Stimulated activated CD4-positive, alpha-beta T cell treated with anti-CD3 and anti-CD28 coated beads, TNF-alpha, amount 100 ng/mL, for 24 hours (primary cell): ENCODE measurements at places on chromosomes 16 and 17.
A peak's percentile ranks its signal among the peaks of the same experiment; 100 is the strongest.

DNA sequence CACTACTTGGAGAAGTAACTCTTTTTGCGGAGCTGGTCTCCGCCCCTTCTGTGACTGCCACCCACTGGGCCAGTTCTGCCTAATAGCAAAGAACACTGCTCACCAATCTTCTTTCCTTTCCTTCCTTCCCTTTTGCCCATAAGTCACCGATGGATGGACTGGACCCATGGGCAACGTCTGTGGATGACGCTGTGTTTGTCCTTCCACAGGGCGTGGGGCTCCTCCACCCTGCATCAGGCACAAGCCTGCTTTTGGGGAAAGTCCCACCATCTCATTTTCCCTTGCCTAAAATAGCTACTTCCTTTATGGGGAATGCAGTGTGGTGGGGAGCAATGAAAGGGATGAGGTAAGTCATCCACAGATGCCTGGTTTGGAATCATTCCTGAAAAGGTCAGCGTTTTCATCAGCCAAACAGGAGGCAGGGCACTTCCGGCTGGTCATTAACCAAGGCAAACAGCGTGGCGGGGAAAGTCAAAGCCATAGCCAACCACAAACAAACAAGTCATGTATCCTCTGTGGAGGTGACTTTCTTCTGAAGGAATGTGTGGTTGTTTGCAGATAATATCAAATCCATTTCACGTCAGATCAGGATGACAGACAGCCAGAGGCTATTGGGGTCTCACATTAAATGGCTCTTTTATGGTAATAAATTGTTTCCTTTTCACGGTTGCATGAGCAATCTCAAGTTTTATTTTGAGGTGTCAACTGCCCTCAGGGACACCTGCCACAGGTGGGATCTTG, 30.7 kb upstream of the MED9 start:
- DNase-seq, result no peak

DNA sequence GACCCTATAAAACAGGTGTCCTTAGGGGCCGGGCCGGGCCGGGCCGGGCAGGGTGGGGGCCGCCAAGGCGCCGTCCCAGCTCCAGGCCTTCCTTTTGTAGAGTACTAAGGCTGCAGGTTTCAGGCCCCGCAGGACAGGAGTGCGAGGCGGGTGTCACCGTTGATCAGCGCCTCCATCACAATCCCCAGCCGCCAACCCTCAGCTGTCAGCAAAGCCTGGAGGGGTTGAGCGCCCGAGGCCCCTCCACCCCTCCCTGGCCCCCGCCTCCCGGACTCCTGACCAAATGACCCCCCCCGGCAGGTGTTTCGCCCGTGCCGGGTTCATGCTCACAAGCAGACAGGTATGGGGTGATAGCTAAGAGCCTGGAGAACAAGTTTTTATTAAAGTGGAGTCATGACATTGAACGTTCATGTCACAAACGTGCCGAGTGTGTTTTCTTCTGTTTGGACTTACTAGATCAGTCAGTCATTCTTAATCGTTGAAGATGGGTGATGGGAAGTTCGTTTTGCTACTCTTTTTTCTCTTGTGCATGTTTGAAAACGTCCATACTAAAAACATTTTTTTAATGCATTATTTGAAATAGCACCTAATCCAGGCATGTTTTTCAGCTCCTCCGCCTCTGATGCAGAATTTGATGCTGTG, 534 bp downstream of the ARL2BP start:
- no peak for DNase-seq

DNA sequence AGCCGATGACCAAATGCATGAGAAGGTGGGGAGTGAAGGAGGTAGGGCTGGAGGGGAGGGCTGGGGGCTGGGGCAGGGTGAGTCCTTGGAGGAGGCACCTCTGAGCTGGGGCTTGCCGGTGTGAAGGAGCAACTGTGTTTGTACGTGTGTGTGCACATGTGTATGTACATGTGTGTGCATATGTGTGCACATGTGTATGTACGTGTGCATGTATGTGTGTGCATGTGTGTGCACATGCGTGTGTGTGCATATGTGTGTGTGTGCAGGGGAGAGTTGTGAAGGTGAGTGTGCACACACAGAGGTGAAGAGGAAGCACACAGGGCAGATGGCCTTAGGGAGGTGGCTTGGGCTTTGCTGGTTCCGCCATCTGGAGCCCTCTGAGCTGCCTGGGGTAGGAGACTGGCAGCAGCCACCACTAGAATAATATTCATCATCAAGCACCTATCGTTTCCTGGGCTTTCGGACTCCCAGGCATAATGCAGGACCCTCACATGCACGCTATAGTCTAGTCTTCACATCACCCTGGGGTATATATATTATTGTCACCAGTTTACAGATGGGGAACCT, 120.9 kb upstream of the CDC42EP4 start:
- DNase-seq, result no peak

DNA sequence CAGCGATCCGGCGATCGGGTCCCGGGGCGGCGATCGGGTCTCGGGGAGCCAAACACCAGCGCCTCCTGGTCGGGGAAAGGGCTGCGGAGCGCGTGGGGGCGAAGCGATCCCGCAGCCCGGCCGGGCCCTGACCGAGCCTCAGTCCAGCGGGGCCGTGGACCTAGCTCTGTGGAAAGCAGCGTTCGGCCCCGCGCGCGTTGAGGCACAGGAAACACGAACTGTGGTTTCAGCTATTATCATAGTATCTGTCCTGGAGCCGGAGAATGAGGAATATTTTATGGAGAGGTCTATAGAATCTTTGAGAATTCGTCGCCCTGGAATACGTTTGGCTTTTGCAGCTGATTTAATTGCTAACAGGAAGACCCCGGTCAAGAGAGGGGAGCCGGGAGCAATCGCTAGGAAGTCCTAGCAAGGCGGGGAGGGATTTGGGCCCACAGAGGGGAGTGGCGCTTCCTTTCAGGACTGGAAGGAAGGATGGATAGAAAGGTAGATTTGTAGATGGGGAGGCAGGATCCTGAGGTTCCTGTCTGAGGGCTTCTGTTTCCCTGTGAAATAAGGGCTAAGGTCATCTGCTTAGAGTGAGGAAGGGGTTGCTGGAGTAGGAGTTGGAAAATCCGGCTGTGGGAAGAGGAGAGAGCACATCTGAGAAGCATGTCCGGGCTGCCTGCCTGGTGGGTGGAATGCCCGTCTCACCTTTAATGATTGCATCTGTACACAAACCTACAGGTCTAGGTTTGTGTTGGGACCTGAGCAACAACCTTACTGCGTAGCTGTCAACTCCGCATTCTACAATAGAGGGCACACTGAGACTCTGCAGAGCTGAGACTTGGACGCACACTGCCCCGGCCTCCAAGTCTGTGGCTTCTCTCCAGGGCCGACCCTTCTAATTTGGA, 770 bp downstream of the CCNF start:
- DNase-seq, result no peak

DNA sequence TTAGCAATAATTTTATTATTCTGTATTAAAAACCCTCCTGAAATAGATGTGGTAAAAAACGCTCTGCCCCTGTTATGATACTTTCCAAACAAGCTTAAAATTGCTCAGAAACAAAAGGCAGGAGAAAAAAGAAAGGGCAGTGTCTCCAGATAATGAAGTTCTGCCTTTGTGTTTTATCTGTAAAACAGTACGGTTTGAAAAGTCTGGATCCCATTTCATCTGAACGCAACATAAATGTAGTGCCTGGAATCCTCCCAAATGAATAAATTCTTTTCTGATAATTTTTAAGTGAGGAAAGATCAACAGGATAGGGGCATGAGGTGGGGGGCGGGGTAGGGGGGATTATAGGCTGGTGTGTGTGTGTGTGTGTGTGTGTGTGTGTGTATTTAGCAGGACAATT, 87.5 kb upstream of the SOX9 start:
- no peak for DNase-seq

GRCh38 chr16:53913099-53913870, 209.3 kb downstream of the FTO start:
- DNase-seq, result no peak

DNA sequence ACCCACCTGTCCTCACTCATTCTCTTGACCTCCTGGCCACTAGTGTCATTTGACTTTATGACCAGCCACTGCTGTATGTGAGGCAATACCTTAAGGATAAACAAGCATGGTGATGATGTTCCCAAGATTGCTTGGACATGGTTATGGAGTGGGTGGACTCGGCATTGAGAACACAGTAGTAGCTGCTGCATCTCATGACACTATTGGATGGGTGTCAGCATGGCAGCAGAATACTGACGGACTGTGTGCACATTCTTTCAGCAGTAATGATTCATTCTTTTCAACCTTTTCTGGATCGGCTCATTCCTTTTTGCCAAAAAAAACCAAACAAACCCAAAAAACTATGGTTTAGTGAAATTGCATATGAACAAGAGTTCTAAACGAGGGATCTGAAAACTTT, 13.5 kb downstream of the SPECC1 start:
- DNase-seq, result no peak

DNA sequence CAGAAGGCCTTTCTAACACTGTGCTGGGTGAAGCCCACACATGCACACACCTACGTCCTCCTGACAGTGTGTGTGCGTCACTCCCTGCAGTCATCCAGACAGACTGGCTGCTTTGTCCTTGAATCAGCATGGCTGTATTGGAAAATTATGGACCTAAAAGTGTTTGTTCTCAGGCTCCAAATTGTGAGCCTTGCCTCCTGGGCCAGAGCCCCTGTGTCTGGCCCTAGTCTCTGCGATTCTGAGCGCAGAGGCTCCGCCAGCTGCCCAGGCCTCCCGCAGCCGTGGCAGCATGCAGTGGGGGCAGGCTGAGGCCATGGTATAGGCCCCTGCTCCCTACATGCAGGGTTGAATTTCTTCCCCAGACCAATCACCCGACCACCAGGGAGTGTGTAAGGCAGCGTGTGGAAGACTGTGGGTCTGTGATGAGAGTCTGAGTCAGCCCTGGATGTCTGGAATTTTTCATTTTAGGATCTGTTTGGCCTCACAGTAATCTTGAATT, 166.9 kb downstream of the LGALS9B start:
- DNase-seq, result no peak

DNA sequence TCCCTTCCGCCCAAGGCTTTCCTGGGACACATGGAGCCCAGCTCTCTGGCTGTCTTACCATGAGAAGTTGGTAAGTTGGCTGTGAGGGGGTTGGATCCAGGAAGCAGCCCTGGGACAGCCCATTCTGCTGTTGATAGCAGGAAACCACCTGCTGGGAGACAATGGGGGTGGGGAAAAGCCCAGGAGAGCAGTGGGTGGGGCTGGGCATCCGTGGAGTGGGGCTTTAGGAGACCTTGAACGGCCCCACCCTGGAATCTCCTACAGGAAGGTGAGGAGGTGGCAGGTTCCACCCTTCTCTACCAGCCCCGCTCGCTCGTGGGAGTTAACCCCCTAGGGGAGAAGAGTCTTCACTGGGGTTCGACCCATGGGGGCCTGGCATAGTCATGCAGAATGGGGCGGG, 5.8 kb downstream of the TMEM92 start:
- DNase-seq, result no peak

DNA sequence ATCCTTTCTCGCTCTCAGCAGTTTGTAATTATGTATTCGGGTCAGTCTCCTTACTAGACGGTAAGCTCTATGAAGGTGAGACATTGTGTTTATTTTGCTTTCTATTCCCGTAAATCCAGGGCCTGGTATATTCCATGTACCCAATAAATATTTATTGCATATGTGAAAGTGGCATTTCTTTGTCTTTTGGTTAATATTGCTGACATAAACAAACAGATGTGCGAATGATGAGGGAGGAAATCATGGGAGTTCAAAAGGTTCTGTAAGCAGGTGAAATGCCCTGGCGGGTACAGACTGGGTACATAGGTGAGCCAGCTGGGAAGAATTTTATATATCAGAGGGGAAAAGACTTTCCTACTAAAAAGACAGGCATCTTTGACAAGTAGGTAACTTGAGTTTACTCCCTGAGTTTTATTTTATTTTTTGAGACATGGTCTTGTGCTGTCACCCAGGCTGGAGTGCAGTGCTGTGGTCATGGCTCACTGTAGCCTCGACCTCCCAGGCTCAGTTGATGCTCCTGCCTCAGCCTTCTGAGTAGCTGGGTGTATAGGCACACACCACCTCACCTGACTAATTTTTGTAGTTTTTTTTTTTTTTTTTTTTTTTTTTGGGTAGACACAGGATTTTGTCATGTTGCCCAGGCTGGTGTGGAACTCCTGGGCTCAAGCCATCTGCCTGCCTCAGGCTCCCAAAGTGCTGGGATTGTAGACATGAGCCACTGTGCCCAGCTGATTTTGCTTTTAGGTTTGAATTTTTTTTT, 5.7 kb upstream of the METTL9 start:
- no peak for DNase-seq

GRCh38 chr16:71230122-71230845, at the start of gene HYDIN:
Gene HYDIN, minus strand, starts transcription at chr16:71230722. Its CDS starts 43,827 bp downstream, at chr16:71186895.
- peak; percentile 9 for DNase-seq

GRCh38 chr16:54936979-54937670, 6.5 kb downstream of the IRX5 start:
- DNase-seq, result no peak

DNA sequence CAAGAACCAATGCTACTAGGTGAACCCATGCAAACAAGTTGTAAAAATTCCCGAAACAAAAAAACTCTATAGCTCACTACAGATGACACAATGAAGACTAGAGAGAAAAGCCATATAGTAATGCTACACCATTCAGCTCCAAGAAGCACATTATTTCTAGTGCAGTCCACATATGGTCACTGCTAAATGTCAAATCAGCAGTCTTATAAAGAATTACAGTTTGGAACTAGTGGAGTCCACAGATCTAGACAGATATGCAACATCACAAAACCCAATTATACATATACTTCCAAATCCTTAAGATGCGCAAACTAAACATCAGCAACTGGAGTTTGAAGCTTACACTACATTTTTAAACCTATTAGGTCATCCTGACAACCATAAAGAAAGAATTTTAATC, 33.5 kb downstream of the GPATCH8 start:
- DNase-seq, result no peak

GRCh38 chr16:52567193-52567592, 20.2 kb upstream of the TOX3 start:
- no peak for DNase-seq

- no peak for DNase-seq
Measured at GRCh38 chr17:76453431-76453743, 435 bp upstream of the UBE2O start.

- DNase-seq, result no peak
Measured at GRCh38 chr17:9557161-9557755, 18.4 kb downstream of the STX8 start.
